ENCODE measurements at places on chromosomes 1 and 21. TPM values are rescaled to one million over a fixed set of nuclear protein-coding genes. Genes with fewer than 3 reads are reported as not detected.

The LCA5L gene
- total RNA-seq = 3.1 TPM

The TMPRSS2 gene
- total RNA-seq = 2.1 TPM

The FAM43B gene
- 1.7 TPM for total RNA-seq

The ZNF670 gene
- total RNA-seq = 4.3 TPM

The TAF12 gene
- 21.0 TPM for total RNA-seq
